ENCODE measurements at places on chromosomes 16 and 17.

DNA sequence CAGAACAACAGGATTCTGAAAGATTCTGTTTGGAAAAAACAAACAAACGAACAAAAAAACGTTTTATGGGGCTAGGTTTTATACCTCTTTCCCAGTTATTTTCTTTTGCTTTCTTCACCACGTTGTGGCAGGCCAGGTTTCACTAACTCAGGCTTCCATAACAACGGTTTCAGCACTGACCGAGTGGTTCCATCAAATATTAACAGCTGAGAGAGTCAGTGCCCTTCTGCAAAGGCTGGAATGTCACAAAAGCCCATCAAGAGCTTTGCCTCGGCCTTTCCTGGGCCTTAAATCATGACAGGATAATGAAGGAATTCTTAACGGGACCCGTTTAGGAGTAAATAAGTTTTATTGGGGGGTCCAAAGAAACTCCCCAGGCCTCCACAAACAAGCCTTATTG, 34.2 kb downstream of the MPHOSPH6 start:
- DNase-seq = no peak

DNA sequence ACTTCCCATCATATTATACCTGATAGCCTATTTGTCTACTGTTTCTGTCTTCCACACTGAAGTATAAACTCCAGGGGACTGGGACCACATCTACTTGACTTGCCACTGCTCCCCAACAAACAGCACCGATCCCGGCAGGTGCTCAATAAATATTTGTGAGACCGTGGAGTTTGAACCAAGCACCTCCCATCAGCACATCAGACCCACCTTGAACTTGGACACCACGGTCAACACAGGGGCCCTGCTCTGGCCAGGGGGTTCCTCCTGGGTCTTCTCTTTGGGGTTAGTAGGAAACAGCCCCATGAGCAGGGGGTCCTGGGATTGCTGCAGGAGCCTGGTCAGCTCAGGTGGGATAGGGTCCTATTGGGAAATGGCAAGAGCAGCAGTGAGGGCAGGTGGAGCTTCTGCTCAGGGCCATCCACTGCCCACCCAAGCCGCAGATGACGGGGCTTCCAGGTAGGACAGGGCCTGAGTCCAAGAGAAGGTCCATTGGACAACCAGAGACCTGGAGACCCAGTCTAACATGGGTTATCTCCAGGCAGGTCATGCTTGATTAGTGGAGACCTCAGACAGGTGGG, 19.9 kb downstream of the ZNHIT3 start:
- DNase-seq = no peak

- DNase-seq = no peak
Observed at GRCh38 chr17:62754631-62755030, 53.5 kb downstream of the MARCHF10 start.

GRCh38 chr17:48131216-48131824, 23.8 kb downstream of the SNX11 start:
- DNase-seq = peak; percentile 56

GRCh38 chr17:41415833-41416335, 8.5 kb downstream of the KRT37 start:
- DNase-seq = no peak

GRCh38 chr16:50681021-50681885, at the start of gene SNX20:
TSS of gene SNX20 (minus strand) at chr16:50681312. CDS start at chr16:50677526, 3,786 bp downstream.
- peak; percentile 67 for DNase-seq

- DNase-seq = no peak
Observed at GRCh38 chr17:68878226-68878885, 76.8 kb downstream of the ABCA8 start.

- DNase-seq = peak; percentile 33
Observed at GRCh38 chr16:29820730-29821642, 724 bp downstream of the MVP start.

DNA sequence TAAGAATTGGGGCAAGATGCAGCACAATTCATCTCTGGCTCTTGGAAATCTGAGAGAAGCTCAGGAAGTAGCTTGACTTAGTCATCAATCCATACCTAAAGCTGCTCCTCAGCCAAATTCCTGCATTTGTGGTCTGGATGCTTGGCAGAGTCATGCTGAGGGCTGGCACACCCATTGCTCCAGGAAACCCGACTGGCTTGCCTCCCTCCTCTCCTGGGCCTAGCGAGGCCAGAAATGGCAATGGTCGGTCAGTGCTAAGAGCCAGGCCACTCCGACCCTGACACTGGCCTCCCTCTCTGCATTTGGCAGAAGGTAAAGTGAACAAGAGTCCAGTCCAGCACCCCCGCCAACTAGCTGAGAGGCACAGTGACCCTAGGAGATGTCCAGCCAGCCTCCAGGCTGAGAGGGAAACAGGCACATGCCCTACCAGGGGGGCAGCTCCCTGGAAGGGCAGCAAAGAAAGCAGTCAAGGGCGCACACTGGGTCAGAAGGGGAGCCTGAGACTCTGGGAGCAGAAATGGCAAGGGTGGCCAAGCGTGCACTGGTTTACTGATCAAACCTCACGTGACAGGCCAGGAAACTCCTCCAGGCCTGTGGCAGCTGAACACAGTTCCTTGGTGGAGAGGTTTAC, 10.0 kb downstream of the POLDIP2 start:
- no peak for DNase-seq

DNA sequence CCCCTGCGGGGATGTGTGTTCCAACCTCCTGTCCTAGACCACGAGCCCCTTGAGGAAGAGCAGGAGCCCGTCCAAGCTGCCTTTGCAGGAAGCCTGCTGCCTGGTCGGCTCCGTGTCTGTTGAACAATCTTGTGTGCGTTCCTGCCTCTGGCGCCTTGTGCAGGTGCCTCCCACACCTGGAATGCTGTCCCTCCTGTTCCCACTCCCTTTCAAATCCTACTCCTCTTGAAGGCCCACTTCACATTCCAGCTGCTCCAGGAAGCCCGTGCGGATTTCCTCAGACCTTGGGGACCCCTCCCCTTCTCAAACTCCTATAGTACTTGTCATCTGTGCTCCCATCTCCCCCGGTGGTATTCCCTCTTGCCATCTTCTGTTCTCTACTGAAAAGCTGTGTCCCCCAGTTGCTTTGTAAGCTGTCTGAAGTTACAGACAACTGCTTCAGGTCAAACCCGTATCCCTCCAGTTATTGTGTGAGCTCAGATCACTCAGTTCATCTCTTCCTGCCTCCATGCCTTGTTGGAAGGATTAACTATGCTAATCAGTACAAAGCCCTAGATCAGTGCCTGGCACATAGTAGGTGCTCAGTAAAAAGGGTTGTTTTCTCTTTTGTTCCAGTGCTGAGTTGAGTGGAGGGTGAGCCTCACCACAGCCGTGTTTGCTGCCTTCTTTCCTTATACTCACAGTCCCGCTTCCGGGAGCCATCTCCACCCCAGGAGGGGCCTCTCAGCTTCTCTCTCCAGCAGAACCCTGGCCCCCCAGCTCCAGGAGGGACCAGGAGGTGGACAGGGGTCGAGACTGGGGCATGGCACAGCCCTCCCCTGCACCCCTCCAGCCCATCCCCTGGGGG, 241.8 kb upstream of the CIBAR2 start:
- no peak for DNase-seq

DNA sequence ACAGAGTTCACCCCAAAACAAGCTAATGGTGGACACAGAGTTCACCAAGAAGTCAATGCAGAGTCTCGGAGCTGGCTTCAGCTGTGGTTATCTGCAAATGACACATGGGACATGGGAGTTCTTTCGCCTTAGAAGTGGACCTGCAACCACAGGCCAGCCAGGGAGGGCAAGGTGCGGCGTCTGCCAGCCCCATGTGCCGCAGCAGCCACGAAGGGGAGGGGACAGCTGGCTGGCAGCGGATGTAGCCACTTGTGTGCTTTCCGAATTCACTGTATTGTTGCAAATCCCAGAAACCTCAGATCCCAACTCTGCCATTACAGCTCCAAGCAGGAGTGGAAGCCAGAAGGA, 24.8 kb downstream of the LMF1 start:
- DNase-seq = no peak

DNA sequence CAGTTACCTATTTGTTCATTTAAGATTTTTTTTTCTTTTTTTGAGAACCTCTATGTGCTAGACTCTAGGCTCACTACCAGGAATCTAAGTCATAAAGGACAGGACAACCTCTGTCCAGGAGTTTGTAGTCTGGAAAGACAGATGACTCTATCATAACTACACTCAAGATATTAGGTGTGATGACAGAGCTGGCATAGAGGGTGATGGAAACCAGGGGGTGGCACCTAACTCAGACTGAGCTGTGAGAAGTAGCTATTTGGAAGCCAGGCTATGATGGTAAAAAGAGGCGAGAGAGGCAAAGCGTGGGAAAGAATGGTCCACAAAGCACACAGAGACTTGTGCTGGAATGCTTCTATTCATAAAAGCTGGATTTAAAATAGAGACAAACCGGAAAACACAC, 372.3 kb downstream of the SEC14L1 start:
- no peak for DNase-seq

DNA sequence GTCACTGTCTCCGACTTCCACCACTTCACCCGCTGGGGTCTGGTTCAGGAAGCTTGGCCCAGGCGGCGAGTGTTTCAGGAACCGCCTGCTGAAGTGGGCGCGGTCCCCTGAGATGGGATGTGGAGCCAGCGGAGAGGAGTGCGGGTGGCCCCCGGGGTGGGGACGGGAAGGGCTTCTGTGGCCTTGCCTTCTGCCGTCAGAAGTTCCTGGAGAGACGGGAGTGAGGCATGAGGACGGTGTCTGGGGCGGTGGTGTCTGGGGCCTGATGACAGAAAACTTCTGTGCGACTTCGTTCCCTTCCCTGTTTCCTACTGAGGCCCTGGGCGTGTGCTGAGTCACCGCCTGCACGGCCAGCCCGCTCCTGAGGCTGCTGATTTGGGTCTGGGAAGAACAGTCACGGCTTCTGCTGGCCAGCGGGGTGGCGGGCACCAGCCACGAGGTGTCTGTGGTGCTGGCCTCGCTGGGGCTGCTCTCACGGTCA, 12.3 kb upstream of the NLRC3 start:
- no peak for DNase-seq

- DNase-seq = no peak
Observed at GRCh38 chr17:41943492-41943891, 13.1 kb downstream of the ODAD4 start.

DNA sequence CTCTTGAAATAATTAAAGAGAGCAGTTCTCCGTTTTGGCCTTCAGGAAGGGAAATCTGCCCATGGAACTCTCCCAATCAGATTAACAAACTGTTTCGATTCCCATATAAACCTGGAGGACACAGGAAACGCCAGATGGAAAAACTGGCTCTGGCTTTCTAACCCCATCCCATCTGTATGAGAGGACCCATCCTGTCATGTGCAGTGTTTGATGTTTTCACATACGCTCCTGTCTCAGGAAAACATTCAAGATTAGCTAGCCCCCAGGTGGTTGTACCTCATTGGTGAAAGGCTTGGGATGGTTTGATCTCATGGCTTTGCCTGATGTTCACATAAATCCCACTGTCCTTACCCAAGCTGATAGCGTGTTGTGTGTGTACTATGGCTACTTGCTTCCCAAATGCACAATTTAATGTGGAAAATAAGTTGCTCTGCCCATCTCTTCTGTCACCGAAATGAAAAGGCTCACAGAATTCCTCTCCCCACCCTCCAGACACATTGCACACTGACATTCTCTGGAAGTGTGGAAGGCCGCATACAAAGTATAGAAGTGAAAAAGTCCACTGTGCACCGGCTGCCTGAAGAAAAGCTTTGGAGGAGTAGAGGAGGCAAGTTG, 18.2 kb upstream of the ERN1 start:
- DNase-seq = no peak

- DNase-seq = no peak
Observed at GRCh38 chr16:54006693-54007092, 279.9 kb downstream of the IRX3 start.

DNA sequence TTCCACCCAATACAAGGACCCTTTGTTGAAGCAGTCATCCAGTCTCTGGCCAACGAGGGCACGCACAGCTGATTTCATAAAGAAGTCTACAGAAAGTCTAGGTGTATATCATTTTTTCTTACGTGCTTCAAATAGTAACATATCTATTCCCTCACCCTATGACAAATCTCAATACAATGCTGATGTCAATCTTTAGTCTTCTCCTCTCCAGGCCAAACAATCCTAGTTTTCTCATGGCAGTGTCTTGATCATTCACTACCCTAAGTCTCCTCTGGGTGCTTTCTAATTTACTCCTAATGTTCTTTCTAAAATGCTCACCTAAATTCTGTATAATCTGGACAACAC, 92.6 kb downstream of the CACNG1 start:
- no peak for DNase-seq

GRCh38 chr16:5577463-5577862, 479.9 kb upstream of the EEF2KMT start:
- no peak for DNase-seq

DNA sequence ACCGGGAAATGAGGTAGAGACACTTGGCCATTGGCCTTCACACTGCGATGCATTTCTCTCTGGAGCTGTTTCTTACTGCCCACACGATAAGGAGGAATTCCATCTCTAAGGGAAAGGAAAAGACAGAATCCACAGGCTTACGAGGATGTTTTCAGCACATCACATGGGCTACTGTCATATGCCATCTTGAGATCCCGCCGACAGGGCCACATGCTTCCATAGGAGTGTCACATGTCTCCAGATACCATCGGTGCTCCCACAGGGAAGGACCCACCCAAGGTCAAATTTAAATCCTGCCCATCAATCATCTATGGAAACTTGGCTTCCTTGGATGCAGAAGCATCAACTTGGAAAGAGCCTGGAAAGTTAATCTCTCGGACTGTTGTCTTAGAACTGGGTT, 20.0 kb downstream of the AXIN2 start:
- no peak for DNase-seq

GRCh38 chr16:565419-566330, 1.1 kb upstream of the NHLRC4 start:
- DNase-seq = no peak

DNA sequence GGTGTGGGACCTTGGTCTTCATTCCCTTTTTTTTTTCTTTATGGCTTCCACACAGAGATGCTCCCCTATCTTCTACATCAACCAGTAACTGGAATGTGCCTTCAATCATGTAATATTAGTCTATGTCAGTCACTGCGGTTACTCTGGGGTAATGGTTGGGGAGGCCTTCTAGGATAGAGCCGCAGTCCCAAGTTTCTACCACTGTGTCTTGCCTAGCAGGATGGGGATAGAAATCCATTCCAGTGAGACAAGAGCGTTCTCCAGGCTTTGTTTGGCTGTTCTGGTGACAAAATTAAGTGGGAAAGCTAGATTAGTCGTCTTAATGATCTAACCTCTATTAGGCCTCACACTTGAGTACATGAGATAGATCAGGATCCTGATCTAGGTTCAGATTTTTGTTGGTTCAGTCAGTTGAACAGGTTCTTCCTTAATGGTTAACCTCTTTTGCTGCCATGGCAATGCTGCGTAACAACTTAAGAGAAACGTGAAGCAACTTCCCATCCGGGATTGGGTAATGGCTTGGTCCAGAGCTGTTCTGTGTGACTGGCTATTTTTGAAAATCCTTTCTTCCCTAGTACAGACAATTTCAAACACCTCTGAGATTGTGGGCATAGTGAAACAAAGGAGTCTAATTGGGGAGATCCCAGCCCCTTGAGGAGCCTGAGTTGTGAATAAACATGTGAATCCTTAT, 8.7 kb downstream of the MSL1 start:
- no peak for DNase-seq

- DNase-seq = no peak
Observed at GRCh38 chr16:67872131-67872630, 671 bp upstream of the EDC4 start.

GRCh38 chr16:9340526-9341256, 249.2 kb downstream of the HAPSTR1 start:
- DNase-seq = no peak

- DNase-seq = no peak
Observed at GRCh38 chr16:84849751-84850150, 30.0 kb downstream of the CRISPLD2 start.

GRCh38 chr16:57938936-57939871, 31.7 kb downstream of the CNGB1 start:
- DNase-seq = no peak

- DNase-seq = no peak
Observed at GRCh38 chr17:73067075-73067474, 25.4 kb downstream of the SLC39A11 start.

Data from activated gamma-delta T cell treated with Interleukin-2 at 50 U/mL for 16 hours (primary cell).